ENCODE measurements at places on chromosomes 16 and 17.

DNA sequence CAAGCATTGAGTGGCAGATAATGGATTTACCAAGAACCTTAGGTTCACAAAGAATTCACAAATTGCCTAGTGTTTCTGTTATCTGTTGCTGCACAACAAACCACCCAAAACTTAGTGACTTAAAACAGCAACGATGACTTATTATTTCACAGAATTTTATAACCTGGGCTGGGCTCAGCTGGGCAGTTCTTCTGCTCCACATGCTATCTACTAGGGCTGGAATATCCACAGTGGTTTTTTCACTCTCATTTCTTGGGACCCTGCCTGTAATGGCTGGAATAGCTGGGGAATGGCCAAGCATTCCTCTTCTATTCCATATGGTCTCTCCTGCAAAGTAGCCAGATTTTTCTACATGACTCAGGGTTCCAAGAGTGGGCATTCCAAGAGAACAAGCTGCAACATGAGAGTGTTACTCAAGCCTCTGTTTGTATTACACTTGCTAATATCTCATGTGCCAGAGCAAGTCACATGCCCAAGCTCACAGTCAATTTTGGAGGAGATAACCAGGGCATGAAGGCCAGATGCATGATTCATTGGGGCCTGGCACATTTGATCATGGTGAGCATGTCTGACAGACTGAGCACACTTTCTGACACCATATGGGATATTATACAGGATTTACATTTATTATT, 4.9 kb upstream of the PSMD7 start:
- no peak for DNase-seq

DNA sequence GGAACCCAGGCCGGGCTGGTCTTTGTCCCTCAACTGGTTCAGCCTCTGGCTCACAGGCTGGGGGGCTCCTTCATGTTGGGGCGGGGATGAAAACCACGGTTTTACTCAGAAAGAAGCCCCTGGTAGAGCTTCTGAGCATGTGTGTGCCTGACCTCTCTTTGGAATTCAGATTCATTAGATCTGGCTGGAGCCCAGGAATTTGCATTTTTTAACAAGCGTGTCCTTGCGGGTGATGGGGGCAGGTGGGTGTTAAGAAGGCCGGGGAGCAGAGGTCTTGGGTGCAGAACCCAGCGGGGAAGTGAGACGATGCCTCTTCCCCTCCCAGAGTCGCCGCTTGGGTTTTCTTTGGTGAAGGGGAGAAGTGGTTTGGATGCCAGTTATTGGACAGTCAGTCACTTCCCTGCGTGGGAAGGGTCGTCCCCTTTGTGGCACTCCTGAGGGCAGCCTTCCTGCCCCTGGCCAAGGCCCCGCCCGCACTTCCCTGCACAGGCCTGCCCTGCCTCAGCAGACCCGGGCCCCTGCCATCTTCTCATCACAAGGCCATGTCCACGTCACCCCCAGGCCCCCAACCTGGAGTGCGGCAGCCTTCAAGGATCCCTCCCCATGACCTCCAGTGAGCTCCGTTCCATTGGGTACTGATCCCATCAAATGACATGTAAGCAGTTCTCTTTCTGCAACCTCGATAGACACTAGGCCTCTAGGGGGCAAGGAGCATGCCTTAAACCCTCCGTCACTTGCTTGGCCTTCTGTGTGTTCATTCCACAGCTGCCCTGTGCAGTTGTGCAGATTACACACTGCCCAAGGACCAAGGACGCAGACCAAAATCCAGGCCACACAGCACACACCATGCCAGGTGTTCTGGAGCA, 177.7 kb upstream of the CIBAR2 start:
- DNase-seq: no peak

DNA sequence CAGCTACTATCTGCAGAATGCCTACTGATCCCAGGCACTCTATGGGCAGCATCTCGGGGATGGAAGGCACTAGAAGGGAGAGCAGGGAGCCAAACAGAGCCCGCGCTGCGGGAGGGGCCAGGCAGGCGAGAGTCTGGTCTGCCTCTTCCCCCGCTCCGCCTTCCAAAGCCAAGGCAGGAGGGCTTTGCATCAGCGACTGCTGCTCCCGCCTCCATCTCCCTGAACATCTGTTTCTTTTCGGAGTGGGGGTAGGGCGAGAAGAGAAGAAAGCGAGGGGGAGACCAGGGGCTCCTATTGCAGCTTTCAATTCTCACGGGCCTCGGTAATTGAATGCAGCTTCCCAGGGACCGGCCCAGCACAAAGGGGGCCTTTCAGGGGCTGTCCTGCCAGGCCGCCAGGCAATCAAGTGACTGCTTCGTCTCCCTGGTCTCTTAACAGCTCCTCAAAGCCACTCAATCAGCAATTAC, 31.4 kb upstream of the CDC42EP4 start:
- no peak for DNase-seq

- DNase-seq: no peak
These were observed 143.3 kb downstream of the STX8 start for GRCh38 chr17:9432134-9432885.

- DNase-seq: no peak
These were observed 5.0 kb downstream of the TSR3 start for GRCh38 chr16:1346422-1347285.

GRCh38 chr17:45861165-45861564, 16.5 kb downstream of the SPPL2C start:
- DNase-seq: no peak

GRCh38 chr16:66952430-66953110, 8.5 kb upstream of the CES3 start:
- no peak for DNase-seq

DNA sequence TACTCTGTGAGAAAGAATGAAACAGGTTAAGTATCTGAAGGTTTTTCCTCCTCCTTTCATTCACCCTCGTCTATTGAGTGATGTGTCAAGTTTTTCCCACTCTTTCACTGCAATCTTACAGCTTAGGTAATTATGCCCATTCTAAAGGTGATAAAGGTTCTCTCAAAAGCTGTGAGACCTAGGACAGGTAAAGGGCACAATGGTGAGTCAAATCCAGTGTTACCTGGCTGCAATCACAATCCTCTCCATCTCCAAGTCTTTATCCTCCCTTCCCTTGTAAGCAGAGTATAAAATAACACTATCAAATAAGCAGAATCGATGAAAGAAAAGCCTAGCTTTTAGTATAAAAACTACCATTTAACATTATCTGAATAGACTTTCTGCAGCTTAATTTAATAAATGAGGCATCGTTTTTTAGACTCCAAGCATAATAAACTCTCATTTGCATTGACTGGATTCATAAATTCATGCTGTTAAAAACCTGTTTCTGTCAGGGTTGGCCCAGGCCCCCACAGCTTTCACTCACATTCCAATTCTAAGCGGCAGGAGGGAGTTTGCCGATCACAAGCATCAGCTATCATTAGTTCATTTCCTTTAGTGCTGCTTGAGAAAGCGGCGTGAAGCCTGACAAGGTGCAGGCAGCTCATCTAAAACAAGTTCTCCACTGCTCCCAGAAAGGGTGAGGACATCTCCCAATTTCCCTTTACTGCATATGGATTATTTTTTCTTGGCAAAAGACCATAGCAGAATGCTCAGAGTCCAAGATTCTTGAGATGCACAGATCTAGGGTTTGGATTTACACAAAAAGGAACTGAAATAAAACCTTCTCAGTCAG, 67.8 kb downstream of the CDH8 start:
- DNase-seq: no peak

Measured in stimulated activated CD4-positive, alpha-beta T cell treated with anti-CD3 and anti-CD28 coated beads, Interleukin-4, amount 100 ng/mL, for 4 hours (primary cell).